Aorta (tissue), 5 donors: ENCODE measurements at places on chromosomes 3 and 15. TPM values are rescaled to one million over a fixed set of nuclear protein-coding genes. Genes with fewer than 3 reads are reported as not detected.

DNA sequence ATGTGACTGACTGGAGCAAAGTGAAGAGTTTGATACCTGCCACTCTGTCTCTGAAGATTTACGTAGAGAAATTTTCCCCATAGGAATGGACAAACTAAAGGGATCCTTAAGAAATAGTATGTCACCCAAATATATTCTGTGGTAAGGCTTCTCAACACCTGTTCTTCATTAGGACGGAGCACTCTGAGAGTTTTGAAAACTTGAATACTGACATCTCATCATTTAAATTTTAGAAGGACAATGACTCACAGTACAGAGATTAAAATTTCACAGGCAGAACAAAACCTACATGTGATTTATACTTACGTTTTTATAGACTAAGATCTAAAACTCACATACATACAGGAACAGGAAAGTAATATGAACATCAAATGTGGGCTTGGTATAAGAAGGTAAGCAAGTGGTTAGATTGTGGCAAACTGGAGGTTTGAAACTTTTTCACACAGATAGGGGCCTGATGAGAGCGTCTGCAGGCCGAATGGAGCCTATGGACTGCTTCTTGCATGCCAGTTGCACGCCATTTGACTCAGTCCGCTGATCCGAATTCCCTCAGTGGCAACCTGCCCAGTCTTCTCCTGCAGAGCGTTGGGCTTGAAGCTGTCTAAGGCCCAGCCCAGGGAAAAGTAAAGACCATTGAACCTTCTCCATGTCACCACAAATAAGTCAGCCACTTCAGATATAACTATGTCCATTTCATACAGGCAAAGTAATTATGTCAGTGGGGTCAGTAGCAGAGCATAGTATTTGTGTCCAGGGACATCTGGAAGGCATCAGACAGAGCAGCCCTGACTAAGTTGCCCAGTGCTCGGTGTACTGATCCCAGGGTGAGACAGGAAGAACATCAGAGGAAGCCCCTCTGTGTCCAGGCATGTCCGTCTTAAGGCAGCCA is 45.7 kb downstream of the ZBTB38 start:
- no peak for DNase-seq
- H3K4me3 ChIP-seq, result no peak overlapping the region
- H3K4me1 ChIP-seq, result peaks cover 4% of the 10 kb centered on the region

- DNase-seq, result no peak
- H3K27me3 ChIP-seq, result no peaks in the 10 kb centered on the region
- H3K27ac ChIP-seq, result no peak overlapping the region
- no peaks in the 10 kb centered on the region for H3K4me1 ChIP-seq
- H3K36me3 ChIP-seq, result no peaks in the 10 kb centered on the region
Observed at GRCh38 chr3:125266971-125267370, 54.4 kb upstream of the SLC12A8 start.

DNA sequence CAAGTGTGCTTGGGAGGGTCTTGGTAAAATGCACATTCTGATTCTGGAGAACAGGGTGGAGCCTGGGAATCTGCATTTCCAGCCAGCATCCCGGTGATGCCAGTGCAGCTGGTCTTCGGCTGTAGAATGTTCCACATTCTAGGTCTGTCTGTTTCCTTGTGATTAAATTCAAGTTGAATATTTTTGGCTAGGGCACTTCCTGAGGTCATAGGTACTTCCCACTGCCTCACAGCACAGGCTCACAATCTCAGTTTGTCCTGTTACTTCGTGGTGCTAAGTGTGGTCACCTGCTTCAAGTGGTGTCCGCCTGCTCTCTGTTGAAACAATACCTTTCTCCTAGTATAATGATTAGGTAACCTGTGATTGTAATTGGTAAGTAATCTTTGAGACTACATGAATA is 40.1 kb downstream of the FLNB start:
- no peak overlapping the region for H3K27ac ChIP-seq
- no peaks in the 10 kb centered on the region for H3K36me3 ChIP-seq
- H3K4me3 ChIP-seq, result no peak overlapping the region
- H3K27me3 ChIP-seq, result no peaks in the 10 kb centered on the region
- DNase-seq, result no peak
- H3K4me1 ChIP-seq, result no peaks in the 10 kb centered on the region

DNA sequence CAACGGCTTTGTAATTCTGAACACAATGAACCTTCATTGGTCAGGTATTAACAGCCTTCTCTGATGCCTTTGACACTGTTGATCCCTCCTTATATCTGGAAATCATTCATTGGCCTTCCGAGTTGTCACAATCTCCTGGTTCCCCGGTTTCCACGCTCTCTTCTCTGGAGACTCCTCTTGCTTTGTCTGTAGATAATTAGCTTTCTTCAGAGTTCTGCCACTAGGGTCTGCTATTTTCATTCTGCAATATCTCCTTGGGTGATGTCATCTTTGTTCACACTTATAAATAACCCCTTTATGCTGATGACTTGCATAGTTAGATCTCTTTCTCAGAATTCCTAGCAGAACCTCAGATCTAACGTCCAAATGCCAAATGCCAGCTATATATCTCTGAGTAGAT is 583.8 kb upstream of the ZNF717 start:
- H3K4me3 ChIP-seq, result no peak overlapping the region
- DNase-seq, result no peak
- no peaks in the 10 kb centered on the region for H3K36me3 ChIP-seq

DNA sequence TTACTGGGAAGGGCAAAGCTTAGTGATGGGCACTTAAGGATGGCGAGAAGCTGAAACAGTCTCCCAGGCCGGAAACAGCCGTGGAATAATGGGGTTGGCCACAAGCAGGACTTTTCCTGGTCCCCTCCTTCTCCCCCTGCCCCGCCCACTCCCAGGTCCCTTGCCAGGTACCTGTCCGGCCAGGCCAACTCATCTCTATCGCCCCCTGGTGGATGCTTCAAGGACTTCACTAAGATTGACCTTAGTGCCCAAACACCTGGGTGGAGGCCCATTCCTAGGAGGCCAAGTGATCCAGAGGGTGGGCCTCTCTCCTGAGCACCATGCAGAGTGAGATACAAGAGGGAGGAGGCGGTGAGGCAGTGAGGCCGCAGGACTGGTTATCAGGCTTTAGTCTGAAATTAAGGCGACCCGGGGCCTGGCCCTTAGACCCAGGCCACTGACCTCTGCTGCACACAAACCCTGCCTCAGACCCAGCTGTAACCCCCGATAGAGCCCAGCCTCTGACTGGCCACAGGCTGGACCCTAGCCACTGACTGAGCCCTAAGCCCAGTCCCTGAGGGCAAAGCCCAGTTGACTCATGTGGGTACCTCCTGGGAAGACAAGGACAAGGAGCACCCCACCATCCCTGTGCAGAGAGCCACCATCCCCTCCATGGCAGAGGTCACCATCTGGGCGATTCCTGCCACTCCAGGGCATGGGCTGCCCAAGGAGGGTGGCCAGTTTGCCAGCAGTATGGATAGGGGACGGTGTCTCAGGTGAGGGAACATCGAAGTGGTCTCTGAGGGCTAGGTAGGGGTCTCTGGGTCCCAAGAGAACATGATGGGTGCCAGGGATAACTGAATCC is 37.6 kb downstream of the VIPR1 start:
- no peak overlapping the region for H3K4me3 ChIP-seq
- H3K27ac ChIP-seq, result no peak overlapping the region

DNA sequence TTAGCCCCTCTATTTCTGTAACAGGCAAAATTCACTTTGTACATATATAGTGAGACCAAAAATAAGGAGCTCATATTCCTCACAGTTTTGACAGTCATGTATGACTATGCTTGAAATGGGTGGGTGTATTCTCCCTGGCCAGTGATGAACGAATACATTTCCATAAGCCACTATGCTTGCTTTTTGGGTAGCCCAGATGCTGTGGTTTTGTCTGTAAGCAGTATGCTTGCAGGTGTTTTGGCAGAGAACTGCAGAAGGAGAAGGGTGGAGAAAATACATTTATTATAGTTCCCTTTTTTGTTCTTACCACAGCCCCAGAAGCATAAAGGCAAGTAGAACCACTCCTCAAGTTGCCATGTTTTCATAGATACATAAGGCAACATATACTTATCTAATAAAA is 131.2 kb downstream of the RBMS3 start:
- no peak overlapping the region for H3K4me3 ChIP-seq
- H3K4me1 ChIP-seq, result peaks cover 10% of the 10 kb centered on the region
- H3K27ac ChIP-seq, result no peak overlapping the region
- no peaks in the 10 kb centered on the region for H3K36me3 ChIP-seq
- H3K27me3 ChIP-seq, result no peaks in the 10 kb centered on the region

- no peaks in the 10 kb centered on the region for H3K4me1 ChIP-seq
- no peaks in the 10 kb centered on the region for H3K27me3 ChIP-seq
- H3K36me3 ChIP-seq, result no peaks in the 10 kb centered on the region
- no peak overlapping the region for H3K4me3 ChIP-seq
- no peak overlapping the region for H3K27ac ChIP-seq
Observed at GRCh38 chr15:39248204-39248603, 332.7 kb upstream of the THBS1 start.

The GNB5 gene
- 26.6 TPM for total RNA-seq

The IL5RA gene
- total RNA-seq, result 0.18 TPM

The ABI3BP gene
- total RNA-seq, result 213 TPM

The MAP3K13 gene
- total RNA-seq, result 28.7 TPM

The SUCNR1 gene
- 1.4 TPM for total RNA-seq

The TFRC gene
- 141 TPM for total RNA-seq

The KAT2B gene
- total RNA-seq, result 54.2 TPM
